ENCODE measurements at places on chromosomes 2 and 18.

GRCh38 chr2:69309351-69310110 is 77.5 kb downstream of the GFPT1 start:
- DNase-seq: no peak

- no peak for DNase-seq
Observed at GRCh38 chr18:62337336-62337735, 12.2 kb downstream of the TNFRSF11A start.

- DNase-seq: no peak
Observed at GRCh38 chr2:173647681-173648311, 293.1 kb downstream of the CDCA7 start.

- DNase-seq: no peak
Observed at GRCh38 chr18:78429127-78430108, 550.2 kb upstream of the SALL3 start.

DNA sequence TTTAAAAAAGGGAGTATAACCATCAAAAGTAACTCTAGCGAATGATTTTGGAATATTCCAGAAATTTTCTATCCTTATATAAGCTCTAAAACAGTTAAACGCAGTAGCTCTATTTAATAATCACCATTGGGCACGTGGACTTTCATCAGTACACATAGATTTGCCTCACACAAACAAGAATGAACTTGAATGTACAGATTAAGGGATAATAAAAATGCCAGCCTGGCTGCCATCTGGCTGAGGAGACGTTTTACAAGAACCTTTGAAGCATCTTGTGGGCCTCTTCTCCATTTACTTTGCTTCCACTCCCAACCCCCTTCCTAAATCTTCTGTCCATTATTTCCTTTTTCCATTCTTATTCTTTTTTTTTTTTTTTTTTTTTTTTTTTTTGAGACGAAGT is 47.2 kb downstream of the AGAP1 start:
- no peak for DNase-seq

DNA sequence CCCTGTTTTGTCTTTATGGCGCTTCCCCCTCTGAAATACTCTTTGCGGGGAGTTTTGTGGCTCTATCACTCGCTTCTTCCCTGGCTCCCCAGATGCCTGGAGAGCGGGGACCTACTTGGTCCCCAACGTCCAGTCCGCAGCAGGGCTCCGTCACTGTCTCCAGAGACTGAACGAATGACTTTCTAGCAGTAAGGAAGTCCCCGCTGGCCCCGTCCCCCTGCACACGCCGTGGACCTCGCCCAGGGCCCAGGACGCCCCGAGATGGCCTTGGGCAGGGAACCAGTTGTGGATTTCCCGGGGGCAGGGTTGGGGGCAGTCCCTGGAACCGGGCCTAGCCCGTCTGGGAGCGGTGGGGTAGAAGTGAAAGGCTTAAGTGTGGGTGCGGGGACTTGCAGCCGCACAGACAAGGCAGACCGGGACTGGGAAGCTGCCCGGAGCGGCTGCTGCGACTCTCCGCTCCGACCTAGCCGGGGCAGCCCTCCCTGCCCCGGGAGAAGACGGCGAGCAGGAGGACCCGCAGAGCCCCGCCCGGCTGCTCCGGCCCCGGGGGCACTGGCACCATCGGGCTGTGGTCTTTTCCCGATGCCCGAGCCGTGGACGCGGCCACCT is 821 bp upstream of the EPHA4 start:
- no peak for DNase-seq

- no peak for DNase-seq
Observed at GRCh38 chr18:74503137-74503536, 7.0 kb downstream of the CNDP2 start.

DNA sequence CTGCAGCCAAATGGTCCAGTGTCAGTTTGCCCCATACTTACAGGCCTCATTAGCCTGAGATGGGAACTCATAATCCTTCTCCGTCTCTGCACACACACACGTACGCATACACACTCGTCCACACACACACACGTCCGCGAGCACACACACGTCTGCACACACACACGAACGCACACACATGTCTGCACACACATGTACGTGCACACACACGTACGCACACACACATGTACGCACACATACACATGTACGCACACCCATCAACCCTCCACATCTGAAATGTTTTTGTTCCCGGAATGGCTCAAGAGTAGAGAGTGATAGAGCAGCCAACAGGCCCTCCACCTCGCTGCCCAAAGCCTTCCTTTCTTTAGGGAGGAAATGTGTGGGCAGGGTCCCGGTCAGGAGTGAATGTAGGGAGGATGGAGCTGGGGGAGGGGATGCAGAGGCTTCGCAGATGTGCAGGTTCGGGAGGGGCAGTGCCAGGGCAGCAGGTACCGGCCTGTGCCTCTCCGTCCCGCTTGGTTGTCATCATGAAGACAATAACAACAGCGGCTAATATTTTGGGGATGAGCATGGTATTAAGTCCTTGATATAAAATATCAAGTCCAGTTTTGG is 52.7 kb downstream of the PTGR3 start:
- DNase-seq: no peak

GRCh38 chr2:174120346-174120745 is 128.0 kb downstream of the OLA1 start:
- no peak for DNase-seq

DNA sequence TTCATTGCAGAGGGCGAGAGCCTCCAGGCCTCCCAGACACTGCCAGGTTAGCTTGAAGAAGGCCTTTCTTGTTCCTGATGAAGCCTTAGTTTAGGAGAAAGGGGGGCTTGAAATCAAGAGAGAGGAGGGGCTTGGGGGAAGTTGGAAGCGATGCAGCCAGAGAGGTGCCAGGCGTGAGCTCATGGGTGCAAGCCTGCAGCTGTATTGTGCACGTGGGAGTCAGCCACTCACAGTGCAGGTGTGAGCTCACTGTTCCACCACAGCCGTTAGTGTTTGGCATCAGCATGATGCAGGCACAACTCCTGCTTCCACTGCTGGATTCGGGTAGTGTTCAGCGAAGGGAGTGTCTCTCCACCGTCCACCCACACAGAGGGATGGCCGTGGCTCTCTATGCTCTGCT is 68.4 kb upstream of the ALPP start:
- peak; percentile 40 for DNase-seq

DNA sequence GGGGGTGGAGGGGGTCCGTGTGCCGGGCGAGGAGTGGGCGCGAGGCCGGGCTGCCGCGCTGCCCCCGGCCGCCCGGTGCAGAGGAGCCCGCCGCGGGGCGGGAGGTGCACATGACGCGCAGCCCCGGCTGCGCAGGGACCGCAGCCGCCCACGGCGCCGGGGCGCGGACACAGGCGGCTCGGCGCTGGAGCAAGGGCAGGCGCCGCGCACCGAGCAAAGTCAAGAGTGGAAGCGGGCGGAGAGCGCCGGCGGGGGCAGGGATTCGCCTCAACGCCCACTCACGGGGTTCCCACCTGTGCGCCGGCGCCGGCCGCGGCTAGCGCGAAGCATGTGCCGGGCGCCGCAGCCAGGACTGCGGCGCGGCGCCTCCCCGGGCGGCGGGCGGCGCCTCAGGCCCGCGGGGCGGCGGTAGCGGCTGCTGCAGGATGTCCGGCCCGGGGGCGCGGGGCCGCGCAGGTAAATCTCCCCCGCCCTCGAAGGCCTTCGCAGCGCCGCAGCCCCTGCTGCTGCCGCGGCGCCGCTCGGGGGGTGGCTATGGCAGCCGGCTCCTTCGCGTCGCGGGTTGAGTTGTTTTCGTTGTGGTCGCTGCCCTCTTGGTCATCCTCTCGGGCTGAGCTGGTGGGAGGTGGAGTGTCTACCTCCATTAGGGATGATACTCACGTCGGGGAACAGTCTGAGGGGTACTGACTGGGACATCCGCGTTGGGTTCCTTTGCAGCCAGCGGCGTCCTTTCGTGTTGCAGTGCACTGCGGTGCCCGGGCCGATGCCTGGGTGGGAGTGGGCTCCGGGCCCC is 216.3 kb upstream of the DTNA start:
- no peak for DNase-seq

GRCh38 chr18:68414407-68414806 is 300.5 kb downstream of the TMX3 start:
- no peak for DNase-seq

DNA sequence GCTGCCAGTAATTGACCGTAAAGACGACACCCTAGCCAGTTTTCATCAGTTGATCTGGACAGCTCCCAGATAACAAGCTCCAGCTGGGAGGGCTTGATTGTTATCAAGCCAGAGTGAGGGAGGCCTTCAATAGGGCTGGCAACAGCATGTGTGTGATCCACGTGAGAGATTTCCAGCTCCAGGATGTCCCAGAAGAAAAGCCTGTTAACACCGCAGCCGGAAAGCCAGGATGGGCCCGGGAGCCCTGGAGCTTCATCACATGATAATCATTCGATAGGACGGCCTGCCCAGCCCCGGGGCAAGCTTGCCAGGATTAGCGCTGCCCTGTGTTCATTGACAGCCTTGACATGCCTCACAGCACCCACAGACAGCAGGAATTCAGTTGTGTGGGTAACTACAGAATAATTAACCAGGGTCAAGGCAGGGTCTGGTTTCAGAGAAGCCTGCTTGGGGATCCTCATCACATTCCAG is 182.5 kb downstream of the C1D start:
- no peak for DNase-seq

- DNase-seq: no peak
Observed at GRCh38 chr2:48965204-48965603, 189.1 kb downstream of the FSHR start.

DNA sequence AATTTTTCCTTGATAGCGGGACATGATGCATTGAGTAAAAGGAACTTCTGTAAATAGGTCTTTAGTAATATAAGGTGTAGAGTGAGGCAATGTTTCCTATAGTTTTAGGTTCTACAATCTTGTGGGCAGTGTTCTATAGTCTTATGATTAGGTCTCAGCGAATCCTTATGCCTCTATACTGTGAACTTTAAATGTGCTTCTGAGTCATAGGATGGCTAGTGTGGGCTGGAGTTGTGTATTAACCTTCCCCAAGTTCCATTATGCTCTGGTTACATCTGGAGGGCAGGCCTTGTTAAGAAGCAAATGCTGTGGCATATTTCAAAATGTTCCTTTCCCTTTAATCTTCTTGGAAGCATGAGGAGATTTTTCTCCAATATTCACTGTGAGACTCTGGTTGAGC is 73.5 kb downstream of the ROCK2 start:
- no peak for DNase-seq

DNA sequence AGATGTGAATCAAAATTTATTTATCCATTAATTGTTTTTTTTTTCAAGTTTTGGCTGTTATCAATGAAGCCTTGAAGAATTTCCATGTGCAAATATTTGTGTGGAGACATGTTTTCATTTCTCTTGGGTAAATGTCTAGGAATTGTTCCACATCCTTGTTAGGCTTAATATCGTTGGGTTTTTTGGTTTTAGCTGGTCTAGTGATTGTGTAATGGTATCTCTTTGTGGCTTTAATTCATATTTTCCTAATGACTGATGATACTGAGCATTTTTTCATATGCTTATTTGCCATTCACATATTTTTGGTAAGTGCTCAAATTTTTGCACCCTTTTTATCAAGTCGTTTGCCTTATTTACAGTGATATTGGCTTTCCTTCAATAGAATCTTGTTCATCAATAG is 250.3 kb upstream of the EPHA4 start:
- no peak for DNase-seq

GRCh38 chr2:157447741-157448140 is 3.9 kb upstream of the CYTIP start:
- no peak for DNase-seq

GRCh38 chr2:9158786-9159779 is 47.5 kb upstream of the ASAP2 start:
- DNase-seq: no peak

DNA sequence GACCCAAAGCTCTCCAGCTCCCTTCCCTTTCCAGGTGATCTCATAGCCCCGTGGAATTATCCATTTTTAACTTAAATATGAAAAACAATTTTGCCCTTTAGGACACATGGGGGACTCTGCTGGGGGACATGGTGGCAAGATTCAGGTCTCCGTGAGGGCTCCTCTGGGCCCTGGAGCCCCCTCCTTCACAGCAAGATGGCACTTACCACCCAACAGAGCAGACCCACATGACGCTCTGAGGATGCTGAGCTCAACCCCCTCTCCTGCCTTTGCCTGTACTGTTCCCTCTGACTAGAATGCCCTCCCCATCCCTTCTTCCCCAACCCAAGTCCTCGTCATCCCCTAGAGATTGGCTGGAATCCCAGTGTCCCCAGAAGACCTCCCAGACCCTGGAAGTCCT is 17.2 kb downstream of the TEX51 start:
- DNase-seq: no peak

DNA sequence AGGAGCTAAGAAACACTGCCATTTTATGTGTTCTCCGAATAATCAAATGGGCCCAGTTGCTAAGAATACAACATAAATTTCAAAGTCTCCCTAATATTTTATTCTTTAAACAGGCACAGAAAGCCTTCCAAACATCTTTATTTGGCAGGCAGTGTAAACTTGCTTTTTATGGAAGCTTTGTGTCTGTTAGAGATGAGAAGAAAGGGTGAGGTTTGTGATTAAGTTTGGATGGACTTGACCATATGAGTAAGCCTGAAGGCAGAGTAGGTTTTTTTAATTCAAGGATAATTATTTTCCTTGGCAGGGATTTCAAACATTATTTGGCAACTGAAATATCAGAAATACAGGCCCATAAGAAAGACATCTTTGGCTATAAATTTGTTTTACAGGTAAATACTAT is 62.9 kb downstream of the COX7A2L start:
- DNase-seq: no peak

DNA sequence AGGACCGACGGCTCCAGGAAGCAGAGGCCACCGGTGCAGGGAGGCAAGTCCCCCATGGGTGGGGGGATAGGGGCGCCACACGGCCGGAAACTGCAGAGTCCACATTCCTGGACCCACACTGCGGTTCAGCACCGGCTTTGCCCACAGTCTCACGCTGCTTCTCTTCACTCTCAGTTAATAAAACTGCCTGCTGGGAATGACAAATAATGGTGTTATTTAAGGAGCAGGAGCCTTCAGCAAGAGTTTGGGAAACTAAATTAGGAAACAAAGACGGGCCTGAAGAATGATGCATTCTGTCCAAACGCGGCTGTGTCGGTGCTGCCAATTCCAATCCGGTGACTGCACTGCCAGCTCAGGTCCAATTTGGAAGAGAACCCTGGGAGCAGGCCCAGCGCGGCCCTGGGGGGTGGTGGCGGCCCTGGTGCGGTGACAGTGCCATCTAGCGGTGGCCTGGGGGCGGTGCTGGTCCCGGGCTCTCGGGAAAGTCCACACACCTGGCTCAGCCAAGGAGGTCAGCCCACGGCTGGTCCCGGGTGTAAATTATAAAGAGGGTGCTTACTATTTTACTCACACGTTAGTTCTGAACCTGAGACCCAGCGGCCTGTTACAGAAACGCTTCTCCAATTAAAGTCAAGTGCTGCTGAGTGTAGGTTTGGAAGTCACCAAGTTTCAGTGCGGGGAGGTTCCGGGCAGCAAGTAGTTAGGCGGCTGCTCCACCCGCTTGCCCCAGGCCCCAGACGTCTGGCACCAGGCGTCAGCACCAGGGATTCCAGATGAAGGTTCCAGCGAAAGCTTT is 73.1 kb upstream of the PXDN start:
- peak; percentile 33 for DNase-seq

- no peak for DNase-seq
Observed at GRCh38 chr2:104862058-104862941, 8.4 kb downstream of the POU3F3 start.

DNA sequence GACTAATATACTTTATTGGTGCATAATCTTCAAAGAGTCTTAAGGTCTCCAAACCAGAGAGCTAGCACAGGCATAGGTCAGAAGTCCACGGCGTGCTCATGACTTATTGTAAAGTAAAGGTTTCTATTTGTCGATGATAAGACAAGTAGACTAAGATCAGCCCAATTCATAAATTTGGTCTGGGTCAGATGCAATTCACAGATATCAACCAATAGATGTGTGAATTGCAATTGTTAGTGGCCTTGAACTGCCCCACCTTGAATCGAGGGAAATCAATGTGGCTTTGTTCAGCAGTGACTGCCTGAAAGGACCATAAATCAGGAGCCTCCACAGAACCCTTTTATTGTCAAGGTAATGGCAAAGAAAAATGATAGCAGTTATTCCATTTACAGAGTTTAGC is 39.1 kb upstream of the CPS1 start:
- DNase-seq: no peak
